ENCODE measurements at places on chromosomes 6 and 20.

GRCh38 chr6:9521152-9521530 lies 893.7 kb downstream of the TFAP2A start:
- peak; percentile 14 for DNase-seq

DNA sequence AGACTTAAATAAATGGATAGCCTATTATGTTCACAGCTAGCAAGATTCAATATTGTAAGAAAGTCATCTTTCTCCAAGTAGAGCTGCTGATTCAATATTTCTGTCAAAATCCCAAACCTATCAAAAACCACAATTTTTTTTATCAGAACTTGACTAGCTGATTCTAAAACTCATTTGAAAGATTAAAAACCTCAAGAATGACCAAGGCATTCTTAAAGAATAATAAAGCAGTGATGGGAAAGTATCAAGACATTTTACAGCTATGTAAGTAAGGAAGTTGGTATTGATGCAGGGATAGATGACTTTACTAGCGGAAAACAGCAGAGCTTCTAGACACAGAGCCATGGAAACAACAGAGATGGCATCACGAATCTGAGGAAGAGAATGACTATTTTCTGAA lies 64.7 kb downstream of the SAMD3 start:
- DNase-seq: no peak

DNA sequence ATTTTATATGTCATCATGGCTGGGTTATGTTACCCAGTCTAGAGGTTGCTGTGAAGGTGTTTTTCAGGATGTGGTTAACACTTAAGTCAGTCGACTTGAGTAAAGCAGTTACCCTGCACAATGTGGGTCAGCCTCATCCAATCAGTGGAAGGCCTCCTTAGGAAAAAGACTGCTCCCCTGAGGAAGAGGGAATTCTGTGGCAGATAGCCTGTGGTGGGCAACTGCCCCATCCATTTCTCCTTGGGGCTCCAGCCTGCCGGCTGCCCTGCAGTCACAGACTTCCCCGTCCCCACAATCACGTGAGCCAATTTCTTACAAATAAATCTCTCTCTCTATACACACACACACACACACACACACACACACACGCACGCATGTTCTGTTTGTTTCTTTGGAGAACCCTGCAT lies 34.5 kb upstream of the MPC1 start:
- peak; percentile 81 for DNase-seq

- DNase-seq: no peak
Measured at GRCh38 chr6:136890194-136890839, 31.8 kb upstream of the SLC35D3 start.

DNA sequence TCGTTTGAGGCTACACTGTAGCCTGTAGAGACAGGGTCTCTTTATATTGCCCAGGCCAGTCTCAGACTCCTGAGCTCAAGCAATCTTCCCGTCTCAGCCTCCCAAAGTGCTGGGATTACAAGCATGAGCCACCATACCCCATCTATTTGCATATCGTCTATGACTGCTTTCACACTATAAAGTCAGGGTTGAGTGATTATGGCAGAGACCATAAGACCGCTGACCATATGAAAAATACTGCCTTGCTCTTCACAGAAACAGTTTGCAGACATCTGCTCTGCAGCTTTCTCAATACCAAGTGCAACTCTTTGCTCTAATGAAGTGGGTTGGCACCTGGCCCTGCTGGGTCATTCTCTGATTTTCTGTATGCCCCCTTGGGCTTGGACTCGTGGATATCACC lies 79.5 kb upstream of the PAK5 start:
- no peak for DNase-seq

GRCh38 chr20:4088766-4089165 lies 73.4 kb upstream of the RNF24 start:
- DNase-seq: no peak

- no peak for DNase-seq
Measured at GRCh38 chr6:84330325-84330724, 102.9 kb upstream of the CEP162 start.

DNA sequence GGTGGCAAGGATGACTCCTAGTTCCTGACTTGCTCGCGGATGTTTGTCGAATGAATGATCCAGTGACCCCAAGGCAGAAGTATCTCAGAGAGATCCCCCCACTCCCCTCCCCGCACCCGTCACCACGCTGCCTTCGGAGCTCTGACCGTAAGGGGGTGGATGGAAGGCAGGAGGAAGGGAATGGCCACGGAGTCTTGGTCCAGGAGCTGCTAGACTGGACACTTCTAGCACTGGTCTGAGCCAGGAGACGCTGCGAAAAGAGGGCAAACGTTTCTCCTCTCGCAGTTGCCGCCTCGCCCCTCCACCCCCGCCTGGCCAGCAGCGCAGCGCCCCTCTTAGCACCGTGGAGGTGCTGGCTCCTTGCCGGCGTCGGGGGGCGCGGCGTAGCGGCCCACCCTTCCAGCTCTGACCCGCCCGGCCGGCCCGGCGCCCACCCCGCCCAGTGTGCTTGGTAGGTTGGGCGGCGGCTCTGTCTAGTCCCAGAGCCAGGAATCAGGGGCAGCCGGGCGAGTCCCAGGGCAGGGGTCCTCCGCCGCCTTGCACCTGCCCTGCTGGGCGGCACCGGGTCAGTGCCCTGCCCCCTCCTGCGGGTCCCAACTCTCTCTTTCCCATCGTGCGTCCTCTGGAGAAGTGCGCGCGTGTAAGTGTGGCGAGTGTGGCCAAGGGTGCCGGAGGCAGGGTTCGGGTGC lies 2.4 kb upstream of the DBNDD2 start:
- no peak for DNase-seq

GRCh38 chr20:63893999-63894357 lies 948 bp upstream of the DNAJC5 start:
- no peak for DNase-seq

DNA sequence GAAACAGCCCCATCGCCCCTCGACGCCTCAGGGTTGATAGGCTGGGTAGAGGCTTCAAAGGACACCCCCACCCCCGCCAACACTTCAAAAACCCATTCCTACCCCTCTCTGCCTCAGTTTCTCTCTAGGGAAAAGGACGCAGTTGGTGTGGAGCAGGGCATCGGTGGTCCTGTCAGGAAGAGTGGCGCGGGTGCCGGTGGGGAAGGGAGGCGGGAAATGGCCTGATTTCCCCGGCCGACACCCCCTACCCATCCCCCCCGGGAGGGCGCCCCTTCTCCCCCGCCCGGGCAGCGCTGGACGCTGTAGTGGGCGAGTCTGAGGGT lies 367 bp downstream of the NRSN2 start:
- no peak for DNase-seq

DNA sequence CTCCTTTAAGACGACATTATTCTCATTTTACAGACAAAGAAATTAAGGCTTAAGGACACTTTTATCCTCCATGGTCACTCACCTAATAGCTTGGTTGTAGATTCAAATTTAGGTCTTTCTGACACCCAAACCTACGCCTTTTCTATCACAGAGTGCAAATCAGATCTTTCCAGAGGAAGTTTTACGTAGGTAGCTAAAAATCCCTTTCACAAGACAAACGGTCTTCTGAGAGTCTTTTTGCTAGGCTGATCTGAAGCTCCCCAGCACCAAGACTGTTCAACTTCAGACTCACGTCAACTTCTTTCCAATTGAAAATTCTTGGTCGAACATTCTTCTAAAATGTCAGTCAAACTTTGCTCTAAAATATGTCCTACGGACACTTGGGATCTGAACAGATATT lies 46.5 kb downstream of the BLOC1S5 start:
- DNase-seq: no peak

DNA sequence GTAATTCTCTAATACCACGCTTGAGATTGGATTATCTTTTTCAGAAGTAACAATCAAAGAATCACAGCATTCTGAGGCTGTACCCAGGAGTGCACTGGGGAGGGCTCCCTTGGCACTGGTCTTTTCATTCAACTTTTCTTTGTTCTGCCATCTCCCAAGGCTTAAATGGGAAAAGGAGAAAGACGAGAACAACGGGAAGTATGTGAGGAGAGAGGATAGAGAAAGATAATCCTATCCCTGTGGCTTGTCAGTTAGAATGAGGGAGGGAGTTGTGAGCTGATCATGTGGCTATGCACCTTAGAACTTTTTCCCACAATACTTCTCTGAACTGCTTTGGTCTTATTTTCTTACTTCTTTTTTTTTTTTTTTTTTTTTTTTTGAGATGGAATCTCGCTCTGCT lies 83.1 kb downstream of the CAP2 start:
- no peak for DNase-seq

GRCh38 chr20:51889466-51889865 lies 87.1 kb upstream of the SALL4 start:
- no peak for DNase-seq

GRCh38 chr6:166785131-166785530 lies 158.1 kb upstream of the RPS6KA2 start:
- DNase-seq: no peak

GRCh38 chr20:17568972-17569521 lies 828 bp upstream of the DSTN start:
- DNase-seq: no peak

DNA sequence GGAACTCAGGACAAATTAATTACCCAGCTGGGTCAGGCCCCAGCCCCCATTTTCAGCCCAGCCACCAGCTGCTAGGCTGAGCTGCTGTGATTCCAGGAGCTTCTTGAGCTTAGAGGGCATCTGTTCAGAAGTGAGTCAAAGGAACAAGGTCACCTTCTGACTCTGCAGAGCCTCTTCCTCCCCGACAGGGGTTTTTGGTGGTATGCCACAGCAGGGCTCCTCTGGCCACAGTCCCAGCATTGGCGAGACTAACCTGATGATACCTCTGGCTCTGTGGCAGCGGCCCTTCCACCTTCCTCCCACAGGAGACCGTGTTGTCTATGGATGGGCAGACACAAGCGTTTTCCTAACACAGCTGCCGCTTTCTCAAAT lies 39.7 kb downstream of the ZC3H12D start:
- DNase-seq: peak; percentile 32

DNA sequence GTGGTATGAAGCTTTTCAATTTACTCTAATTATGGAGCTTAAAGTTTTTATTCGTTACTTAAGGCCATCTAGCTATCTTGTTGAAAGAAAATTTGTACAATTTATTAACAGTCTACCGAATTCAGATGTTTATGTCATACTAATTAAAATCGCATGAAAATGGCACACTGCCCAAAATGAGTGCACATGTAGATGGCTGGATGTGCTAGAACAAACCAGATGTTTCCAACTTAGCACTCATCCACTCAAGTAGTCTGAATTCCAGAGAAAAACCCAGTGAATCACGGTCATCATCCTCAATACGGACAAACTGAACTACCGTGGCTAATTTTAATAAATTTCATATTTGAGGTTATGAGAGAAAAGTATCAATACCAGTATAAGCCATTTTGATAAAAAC lies 70.4 kb downstream of the COL12A1 start:
- DNase-seq: no peak

DNA sequence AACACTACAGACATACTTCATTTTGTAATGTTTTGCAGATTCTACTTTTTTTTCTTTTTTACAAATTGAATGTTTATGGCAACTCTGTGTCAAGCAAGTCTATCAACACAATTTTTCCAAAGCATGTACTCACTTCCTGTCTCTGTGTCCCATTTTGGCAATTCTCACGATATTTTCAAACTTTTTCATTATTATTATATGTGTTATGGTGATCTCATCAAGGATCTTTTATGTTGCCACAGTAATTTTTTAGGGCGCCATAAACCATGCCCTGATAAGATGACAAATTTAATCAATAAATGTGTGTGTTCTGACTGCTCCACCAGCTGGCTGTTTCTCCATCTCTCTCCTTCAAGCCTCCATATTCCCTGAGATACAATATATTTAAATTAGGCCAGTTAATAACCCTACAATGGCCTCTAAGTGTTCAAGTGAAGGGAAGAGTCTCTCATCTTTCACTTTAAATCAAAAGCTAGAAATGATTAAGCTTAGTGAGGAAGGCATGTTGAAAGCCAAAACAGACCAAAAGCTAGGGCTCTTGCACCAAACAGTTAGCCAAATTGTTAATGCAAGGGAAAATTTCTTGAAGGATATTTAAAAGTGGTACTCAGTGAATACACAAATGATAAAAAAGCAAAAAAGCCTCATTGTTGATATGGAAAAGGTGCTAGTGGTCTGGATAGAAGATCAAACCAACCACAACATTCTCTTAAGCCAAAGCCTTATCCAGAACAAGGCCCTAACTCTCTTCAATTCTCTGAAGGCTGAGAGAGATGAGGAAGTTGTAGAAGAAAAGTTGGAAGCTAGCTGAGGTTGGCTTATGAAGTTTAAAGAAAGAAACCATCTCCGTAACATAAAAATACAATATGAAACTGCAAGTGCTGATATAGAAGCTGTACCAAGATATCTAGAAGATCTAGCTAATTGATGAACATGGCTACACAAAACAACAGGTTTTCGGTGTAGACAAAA lies 194.4 kb upstream of the TAB2 start:
- DNase-seq: no peak

DNA sequence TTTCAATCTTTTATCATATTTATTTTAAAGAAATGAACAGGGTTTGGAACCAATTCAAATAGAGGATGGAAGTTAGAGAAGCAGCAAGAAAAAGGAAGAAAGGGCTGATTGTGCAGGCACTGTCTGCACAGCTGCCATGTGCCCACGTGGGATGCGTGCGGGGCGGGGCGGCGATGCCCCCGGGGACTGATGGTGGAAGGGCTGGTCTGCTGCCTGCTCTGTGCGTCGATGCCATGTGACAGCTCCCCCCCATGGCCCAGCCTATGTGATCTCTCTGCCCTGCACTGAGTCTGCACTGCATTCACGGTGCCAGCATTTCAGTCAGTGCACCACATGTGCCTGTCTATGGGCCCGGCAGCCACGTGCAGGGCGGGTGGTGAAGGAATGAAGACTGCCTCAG lies 96.4 kb downstream of the IRF4 start:
- no peak for DNase-seq

DNA sequence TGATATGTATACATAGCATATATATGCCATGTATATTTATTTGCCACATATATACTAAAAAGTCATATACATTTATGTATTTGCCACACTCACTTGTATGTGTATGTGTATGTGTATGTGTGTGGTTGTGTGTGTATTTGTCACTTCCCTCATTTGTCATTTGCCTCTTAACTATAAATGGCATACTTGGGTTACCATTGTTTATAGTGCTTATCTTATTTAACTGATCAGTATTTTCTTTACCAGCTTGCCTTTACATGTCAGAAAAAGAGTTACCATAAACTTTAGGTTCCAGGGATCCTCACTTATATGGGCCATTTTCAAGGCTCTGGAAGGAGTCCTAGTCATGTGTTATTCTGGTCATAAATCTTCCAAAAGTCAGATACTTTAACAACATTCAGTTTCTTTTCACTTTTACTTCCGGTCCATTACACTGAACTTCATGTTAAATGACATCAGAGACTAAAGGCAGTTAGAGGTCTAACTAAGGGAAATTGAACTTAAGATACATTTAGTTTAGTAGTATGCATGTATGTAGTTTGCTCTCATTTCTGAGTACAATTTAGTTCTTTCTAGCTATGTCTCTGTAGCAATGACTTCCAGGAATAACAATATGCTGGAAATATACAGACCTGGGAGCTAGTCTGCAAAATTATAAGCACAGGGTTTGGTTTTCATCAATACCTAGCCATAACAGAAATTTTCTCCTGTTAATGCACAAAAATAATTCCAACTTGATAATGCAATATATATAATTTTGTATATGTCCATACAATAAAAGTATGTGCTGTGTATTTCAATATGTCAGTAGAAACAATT lies 33.7 kb upstream of the HIVEP1 start:
- no peak for DNase-seq

GRCh38 chr6:105259913-105260889 lies 80.4 kb upstream of the POPDC3 start:
- no peak for DNase-seq

- DNase-seq: no peak
Measured at GRCh38 chr20:58868795-58869194, 16.3 kb downstream of the GNAS start.

GRCh38 chr20:57968120-57968519 lies 258.3 kb upstream of the PMEPA1 start:
- DNase-seq: no peak
